Cardiac muscle cell (in vitro differentiated cells and primary cell): ENCODE measurements at places on chromosomes 11 and 22. TPM values are rescaled to one million over a fixed set of nuclear protein-coding genes. Genes with fewer than 3 reads are reported as not detected.
A peak's percentile ranks its signal among the peaks of the same experiment; 100 is the strongest.

GRCh38 chr11:131955904-131956303 is 585.5 kb downstream of the NTM start:
- peak; percentile 21 for DNase-seq

DNA sequence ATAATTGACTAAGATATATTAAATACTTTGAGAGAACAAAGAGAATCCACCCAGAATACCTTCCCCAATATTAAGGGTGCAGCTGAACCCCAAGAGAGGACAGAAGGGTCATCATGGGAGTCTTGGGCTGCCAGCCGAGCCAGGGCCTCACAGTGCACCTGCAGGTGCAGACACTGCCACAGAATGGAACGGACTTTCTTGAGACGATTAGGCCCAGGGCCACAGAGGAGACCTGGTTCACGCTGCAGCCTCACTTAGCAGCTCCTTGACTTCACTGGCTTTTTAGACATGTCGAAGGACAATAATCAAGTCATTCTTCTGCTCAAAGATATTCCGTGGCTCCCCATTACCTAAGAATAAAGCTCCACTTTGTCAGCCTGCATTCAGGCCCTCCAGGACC is 100.6 kb downstream of the PHF21B start:
- DNase-seq: no peak

DNA sequence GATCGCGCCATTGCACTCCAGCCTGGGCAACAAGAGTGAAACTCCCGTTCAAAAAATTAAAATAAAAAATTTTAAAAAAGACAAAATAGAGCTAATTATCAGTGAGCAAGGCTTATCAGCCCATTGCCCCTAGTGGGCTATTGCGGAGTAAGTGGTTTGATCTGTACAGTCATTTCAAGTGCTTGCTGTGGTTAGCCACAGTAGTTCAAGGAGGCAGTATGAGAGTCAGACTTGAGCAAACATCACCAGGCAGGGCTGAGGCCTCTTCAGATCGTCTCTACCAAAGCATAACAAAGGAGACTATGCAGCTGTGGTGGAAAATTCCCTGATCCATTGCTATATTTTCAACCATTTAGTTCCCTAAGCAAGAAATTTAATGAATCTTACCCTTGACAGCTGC is 4.3 kb upstream of the SBF2 start:
- peak; percentile 32 for DNase-seq

C11orf86 gene
- total RNA-seq: not detected in 2 replicates

- DNase-seq: no peak
These were observed 726.9 kb downstream of the BRD1 start for GRCh38 chr22:49100773-49101172.

DNA sequence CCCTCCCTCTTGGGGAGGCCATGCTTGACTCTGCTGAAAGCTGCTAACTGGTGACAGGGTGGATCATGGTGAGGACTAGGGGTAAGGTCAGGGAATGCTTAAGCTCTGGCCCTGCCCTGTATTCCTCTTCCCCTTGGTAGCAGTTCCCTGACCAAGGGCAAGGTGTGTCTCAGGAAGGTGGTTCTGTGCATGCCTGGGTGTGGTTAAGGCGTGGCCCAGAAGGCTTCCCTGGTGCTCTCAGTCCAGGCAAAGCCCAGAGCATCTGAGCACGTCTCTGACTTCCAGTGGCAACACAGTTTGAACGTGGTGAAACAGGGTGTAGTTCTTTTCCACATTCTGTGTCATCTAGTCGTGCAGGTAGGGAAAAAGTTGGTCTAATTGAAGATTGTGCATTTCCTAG is 53.1 kb upstream of the HORMAD2 start:
- DNase-seq: no peak

DNA sequence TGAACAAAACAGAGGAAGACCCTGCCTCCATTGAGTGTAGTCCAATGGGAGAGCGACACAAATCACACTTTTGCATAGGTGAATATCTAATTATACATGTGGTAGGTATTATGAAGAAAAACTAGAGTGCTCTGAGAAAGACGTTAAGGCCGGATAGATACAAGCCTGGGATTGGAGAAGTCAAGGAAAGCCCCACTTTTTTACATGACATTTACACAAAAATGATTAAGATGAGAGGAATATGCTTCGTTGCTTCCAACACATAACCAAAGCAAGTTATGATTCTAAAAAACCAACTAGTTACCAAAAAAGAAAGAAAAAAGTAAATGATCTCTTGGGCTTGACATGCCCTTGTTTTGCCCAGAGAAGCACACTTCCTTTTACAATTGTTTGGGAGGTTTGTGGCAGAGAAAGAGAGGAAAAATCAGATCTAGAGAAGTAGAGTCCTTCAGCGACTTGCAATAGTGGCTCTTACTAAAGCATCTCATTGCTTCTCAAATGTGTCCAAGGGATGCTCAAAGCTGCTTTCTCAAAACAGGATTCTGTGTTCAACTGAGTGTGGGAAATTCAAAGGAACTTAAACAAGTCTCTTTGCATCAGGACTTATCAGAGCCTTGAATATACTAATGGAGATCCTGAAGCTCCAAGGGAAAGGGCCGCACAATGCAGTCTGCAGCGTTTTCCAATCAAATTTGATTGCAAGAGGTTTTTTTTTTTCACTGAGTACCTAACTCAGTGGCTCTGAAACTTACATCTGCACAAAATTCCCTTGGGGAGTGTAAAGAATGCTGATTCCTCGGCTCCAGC is 38.8 kb downstream of the FLI1 start:
- no peak for DNase-seq

BSX gene
- not detected in 2 replicates for total RNA-seq

MMP1 gene
- not detected in 2 replicates for total RNA-seq

MOGAT2 gene
- total RNA-seq: 0.21 and 0.45 TPM in 2 replicates

DNA sequence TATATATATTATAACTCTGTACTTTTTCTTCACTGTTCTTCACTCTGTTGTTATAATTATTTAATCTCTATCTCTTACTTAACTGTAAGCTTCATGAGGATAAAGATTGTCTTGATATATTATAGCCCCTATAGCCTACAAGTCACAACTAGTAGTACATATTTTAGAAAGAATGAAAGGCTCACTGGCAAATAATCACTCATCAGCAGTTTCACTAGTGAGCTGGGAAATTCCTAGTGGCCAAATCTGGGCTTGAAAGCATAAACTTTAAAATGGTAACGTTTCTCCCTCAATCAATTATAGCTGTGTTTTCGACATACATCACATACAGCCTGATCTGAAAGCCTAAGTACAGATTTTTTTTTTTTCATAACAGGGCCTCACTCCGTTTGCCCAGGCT is 42.5 kb downstream of the CTSC start:
- no peak for DNase-seq

LINC01488 gene
- 0.88 and 1.6 TPM in 2 replicates for total RNA-seq

DNA sequence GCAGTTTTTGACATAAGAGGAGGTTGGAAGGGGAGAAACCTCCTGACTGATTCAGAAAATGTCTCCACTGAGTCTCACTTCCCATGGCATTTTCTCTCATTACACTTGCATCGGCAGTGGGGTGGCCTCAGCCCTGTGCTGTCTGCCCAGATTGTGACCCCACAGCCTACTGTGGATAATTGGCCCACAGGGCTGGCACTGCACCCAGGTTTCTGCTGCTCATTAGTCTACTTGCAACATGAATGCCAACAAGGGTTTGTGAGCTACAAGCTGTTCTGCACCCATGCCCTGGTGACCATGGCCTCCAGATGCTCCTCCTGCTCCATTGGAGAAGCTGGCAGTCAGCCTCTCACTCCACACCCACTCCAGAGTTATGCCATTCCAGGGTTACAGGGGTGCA is 296.0 kb downstream of the CTTN start:
- no peak for DNase-seq

GRCh38 chr11:1727096-1727690 is 23.2 kb downstream of the IFITM10 start:
- DNase-seq: no peak

DNA sequence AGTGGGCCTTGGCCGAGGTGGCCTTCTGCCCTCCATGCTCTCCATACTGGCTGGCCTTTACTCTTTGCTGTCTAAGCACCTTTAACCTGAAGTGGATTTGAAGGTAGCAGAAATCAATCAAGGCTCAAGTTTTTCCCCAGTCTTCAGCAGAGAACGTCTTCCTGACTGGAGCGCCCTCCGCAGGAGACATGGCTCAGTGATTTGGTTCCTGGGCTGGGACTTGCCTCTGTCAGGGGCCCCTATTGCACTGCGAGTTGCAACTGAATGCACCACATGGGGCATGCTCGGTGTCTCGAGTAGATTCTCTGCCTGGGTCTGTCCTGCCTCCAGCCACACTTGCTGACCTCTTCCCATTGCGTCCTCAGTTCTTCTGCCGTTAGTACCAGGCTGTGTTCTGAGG is 79.6 kb downstream of the BMAL1 start:
- DNase-seq: no peak
